ENCODE measurements at places on chromosomes 6 and 20.

GRCh38 chr6:130743175-130743574, 84.0 kb upstream of the SMLR1 start:
- no peak for DNase-seq

DNA sequence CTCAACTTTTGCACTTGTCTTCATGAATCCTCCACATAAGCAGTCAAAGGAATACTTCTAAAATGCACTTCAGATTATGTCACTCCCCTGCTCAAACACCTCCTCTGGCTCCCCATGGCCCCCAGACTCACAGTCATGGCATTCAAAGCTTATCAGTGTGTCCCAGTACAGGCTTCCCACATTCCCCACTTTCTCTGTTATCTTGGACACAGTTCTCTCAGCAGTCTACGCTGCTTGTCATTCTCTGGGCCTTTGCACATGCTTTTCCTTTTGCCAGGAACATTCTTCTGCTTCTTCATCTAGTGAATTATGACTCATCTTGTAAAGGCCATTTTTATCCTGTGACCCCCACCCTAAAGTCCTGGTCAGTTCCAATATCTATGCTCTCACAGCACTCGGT, 31.8 kb downstream of the SLC13A3 start:
- DNase-seq = no peak

DNA sequence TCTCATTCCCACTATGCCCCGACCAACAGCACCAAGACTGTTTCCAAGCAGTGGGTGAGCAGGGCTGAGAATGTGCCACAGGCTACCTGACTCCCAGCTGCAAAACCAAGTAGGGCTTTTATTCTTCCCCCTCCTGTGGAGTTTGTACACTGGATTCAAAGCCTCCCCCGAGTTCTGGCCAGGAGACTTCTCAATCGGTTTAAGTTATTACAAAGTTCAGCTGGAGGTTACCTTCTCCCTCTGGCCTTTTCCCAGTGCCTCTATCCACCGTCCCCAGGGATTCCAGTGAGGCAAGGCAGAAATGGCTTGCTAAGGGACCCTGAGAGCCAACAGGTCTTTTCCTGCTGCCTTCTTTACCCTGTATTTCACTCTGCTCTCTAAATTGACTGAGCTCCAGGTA, 217.0 kb downstream of the ADGRG6 start:
- DNase-seq = no peak

GRCh38 chr6:4264081-4264480, 128.7 kb upstream of the ECI2 start:
- DNase-seq = no peak

DNA sequence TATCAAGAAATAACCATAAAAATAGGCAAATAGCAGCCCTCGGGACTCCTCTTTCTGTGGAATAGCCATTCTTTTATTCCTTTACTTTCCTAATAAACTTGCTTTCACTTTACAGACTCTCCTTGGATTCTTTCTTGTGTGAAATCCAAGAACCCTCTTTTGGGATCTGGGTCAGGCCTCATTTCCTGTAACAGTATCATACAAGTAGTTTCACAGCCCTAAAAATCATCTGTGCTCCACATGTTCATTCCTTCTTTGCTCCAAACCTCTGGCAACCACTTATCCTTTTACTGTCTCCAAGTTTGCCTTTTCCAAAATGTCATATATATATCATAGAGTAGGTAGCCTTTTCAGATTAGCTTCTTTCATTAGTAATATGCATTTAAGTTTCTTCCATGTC, 13.5 kb upstream of the NT5E start:
- DNase-seq = no peak

- no peak for DNase-seq
Observed at GRCh38 chr6:40330301-40330721, 256.9 kb downstream of the LRFN2 start.

DNA sequence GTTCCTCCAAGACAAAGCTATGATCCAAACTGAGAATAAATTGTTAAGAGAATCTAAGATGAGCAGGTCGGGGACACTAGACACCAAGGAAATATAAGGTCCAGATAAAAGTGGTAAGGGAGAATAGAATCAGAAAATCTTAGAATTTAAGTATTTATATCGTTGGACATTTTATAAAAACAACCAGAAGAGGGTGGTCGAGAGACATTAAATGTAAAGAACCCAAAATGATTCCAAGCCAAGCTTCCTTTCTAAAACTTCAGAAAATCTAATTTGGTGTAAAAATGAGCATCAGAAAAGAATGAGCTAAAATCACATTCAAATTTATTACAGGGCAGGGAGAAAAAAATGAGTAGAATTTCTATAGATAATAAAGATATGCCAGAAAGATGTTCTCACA, 97.8 kb upstream of the OGFRL1 start:
- no peak for DNase-seq

- no peak for DNase-seq
Observed at GRCh38 chr6:139126255-139126654, 8.6 kb upstream of the HECA start.

- no peak for DNase-seq
Observed at GRCh38 chr6:133631421-133631820, 257.5 kb upstream of the TCF21 start.

- no peak for DNase-seq
Observed at GRCh38 chr6:111788379-111789276, 84.6 kb downstream of the FYN start.

DNA sequence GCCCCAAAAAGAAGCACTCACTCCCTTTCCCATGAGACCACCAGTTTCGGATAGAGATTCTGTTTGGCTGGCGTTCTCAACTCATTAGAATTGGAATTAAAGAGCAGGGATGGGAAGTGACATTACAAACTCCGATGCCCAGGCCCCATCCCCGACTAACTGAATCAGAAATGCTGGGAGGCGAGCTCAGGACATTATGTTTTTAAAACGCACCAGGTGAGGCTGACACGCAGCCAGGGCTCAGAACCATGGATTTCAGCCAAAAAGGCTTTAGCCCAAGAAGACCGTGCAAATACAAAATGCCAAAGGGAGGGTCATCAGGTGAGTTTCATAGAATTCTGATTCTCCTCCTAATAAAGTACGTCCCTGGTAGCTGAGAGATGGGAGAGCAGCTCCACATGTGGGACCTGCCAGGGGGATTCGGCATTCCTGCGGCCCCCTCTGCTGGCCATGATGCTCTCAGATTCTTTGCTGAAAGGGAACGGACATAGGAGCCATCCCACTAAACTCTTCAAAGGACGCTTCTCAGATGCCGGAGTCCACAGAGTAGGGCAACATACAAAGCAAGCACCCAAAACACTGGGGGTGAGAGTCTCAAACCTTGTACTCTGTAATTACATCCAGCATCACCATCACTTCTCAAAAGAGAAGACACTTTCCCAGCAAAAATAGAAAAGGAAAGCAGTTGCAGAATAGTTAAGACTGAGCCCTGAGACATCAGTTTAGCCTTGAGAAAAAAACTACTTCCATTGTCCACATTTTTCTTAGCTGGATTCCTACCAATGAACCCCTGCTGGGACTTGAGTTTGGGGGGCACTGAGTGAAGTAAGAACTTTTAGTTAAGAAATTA, 205.2 kb downstream of the BMP7 start:
- DNase-seq = no peak

- DNase-seq = no peak
Observed at GRCh38 chr6:123564361-123564760, 72.4 kb downstream of the TRDN start.

DNA sequence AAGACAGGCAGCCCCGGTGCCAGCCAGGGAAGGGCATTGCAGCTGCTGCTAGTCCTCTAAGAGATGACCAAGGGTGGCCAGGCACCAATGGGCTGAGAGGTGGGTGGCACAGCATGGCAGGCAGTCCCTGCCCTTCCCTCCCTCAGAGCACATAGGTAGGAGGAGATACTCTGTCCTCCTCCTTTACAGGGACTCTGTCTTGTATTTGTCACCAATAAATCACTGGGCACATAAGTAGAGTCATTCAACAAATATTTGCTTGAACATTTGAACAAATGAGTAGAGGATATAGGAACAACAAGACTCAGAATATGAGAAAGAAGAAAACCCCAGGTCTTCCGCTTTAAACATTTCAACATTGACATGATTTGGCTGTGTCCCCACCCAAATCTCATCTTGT, 69.4 kb upstream of the CLDN20 start:
- no peak for DNase-seq

DNA sequence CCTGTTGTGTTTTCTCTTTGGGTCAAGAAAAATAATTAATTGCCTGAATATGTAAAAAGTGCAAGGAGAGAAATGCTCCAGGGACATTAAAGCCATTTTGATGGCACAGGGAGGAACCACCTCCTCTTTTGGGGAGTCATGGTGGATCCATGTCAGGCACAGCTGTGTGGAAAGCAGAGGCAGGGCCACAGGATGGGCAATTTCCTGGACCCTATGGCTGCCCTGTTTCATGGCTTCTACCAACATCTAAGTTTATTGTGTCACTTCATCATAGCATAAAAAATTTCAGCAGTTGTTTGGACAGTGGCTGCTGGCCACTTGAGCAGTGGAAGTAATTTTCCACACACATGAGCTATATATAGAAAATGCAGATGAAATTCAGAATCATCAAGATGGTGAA, 238.2 kb downstream of the SYNE1 start:
- DNase-seq = no peak

- DNase-seq = no peak
Observed at GRCh38 chr6:36139991-36140710, 9.8 kb downstream of the MAPK13 start.

DNA sequence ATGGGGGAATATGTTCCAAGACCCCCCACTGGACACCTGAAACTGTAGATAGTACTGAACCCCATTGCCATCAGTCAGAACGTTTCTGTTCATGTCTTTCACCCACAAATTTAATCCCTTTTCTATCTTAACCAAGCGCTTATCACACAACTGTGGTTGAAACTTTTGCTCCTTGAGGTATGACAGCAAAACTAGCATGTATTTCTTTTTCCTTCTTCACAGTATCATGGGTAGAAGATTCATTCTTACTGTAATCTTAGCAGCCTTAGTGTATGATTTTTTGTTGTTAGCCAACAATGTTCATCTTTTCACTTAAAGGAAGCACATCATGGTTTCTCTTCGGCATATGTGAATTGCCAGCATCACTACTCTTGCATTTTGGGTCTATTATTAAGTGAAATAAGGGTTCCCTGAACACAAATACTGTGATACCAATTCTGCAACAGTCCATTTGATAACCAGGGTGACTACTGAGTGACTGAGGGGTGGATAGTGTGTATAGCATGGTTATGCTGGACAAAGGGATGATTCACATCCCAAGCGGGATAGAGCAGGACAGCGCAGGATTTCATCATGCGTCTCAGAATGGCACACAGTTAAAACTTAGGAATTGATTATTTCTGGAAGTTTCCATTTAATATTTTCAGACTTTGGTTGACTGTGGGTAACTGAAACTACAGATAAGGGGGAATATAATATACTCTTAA, 41.8 kb downstream of the KCNS1 start:
- DNase-seq = no peak

DNA sequence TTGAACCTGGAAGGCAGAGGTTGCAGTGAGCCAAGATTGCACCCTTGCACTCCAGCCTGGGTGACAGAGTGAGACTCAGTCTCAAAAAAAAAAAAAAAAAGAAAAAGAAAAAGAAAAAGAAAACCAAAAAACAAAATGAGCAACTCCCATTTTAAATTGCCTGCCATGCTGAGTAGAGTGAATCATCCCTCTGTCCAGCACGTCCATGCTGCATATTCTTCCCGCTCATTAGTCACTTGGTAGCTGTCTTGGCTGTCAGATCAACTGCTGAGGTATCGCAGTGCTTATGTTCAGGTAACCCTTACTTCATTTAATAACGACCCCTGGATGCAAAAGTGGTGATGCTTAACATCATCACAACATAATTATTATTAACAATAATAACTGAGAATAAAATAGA, 72.6 kb upstream of the RNF24 start:
- no peak for DNase-seq

DNA sequence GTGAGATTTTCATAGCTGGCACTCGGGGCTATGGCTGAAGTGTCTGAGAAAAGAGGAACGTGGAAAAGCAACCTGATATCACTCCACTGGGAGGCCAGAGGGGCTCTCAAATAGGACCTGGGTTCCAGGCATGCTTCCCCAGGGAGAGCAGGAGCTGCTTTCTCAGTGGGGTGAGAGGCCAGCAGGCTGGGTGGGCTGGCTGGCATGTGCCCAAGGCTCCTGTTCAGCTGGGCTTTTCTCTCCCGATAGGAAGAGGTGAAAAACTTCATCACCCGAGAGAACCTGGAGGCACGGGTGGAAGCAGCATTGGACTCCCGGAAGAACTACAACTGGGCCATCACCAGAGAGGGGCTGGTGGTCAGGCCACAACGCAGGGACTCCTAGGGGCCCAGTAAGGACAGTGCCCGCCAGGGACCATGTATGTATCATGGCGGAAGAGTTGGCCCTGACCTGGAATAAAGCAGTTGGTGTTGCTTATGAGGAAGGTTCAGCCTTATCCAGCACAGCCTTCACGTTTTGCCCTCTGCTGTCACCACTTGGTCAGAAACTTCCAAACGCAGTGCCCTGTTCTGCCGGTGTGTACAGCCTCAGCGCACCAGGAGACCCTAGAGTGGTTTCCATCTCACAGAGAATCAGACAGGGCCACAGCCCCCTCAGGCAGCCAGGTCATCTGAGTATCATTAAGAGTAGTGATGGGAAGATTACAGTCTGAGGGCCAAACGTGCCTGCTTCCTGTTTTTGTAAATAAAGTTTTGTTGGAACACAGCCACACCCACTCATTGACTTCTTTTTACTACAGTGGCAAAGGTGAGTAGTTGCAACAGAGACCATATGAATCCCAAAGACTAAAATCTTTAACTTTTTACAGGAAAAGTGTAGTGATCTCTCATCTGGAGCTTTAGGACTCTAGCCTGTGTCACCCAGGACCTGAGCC, 1.9 kb downstream of the MRPS26 start:
- DNase-seq = no peak

- no peak for DNase-seq
Observed at GRCh38 chr6:157119502-157120027, 203.8 kb downstream of the TMEM242 start.

- no peak for DNase-seq
Observed at GRCh38 chr6:161829291-161829729, 555.4 kb upstream of the AGPAT4 start.

DNA sequence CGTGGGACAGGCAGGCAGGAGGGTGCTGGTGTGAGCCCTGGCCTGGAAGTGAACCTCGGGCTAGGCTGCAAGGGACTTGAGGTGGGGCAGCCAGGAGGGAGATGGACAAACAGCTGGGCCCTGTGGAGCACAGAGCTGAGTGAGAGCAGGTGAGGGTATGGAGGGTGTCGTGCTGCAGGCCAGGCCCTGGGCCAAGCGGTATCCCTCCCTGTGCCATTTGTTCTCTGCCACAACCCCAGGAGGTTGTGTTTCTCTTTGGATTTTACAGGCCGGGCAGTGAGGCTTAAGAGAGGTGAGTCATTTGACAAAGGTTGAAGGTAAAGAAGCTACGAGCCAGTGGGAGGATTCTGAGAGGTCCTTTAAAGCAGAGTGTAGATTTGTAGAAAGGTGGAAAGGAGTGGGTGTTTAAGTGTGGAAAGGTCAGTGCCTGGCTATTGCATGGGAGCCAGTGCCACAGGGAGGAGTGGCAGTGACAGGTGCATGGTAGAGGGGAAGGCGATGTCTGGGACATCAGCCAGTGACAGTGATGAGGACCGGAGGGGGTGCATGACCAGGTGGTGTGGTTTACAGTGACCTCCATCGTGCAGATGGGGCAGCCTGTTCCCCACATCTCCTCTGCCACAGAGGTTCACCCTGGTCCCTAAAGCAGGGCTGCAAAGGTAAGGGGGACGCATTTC, 39.8 kb downstream of the GMPR start:
- DNase-seq = no peak
